ENCODE measurements at places on chromosomes 5 and 9.

- no peak for DNase-seq
Observed at GRCh38 chr5:112933651-112934365, 11.8 kb upstream of the REEP5 start.

- DNase-seq = no peak
Observed at GRCh38 chr5:63375851-63376250, 586.4 kb downstream of the HTR1A start.

- DNase-seq = no peak
Observed at GRCh38 chr9:89813482-89813881, 208.7 kb downstream of the GADD45G start.

DNA sequence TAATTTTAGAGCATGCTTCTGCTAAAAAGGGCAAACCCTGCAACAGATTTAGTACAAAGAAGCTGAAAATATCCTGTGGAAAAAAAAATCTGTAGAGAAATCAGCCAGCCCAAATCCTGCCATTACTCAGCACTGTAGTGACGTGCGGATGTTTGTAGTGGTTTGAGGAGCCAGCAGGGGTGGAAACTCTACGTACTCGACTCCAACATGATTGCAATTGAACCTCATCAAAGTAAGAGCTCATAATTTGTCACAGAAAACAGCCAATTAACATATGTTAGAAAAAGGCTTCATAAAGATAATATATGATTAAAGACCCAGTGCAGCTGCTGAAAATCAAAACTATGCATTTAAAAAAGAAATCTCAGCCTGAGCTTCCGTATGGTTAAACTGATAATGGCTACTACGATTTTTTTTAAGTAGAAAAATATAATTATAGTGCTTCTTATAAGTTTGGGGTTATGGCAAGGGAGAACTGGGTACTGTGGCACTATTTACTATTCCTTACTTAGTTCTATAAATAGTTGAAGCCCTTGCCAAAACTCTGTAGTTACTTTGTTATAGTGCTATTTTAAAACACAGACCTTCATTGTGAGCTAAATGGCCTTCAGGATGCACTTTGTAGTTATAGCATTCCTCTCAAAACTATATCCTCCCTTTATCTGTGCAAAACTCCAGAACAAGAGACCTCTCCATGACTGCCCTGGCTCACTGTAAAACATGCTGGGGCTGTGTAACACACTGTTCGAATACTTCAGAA, 49.4 kb downstream of the MEF2C start:
- no peak for DNase-seq

GRCh38 chr9:91800473-91801030, 149.5 kb downstream of the ROR2 start:
- DNase-seq = no peak

- DNase-seq = no peak
Observed at GRCh38 chr9:70852711-70853240, 268.6 kb downstream of the TRPM3 start.

GRCh38 chr5:163360656-163361055, 76.7 kb upstream of the CCNG1 start:
- no peak for DNase-seq

GRCh38 chr9:105295986-105296385, 51.5 kb downstream of the SLC44A1 start:
- DNase-seq = no peak

DNA sequence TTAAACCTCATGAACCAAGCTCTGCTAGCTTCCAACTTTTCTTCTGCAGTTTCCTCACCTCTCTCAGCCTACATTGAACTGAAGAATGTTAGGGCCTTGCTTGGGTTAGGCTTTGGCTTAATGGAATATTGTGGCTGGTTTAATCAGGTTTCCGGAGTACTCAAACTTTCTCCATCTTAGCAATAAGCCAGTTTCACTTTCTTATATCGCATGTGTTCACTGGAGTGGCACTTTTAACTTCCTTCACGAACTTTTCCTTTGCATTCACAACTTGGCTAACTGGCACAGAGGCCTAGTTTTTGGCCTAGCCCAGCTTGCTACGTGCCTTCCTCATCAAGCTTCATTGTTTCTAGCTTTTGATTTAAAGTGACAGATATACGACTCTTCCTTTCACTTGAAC, 81.0 kb upstream of the MAST4 start:
- no peak for DNase-seq

DNA sequence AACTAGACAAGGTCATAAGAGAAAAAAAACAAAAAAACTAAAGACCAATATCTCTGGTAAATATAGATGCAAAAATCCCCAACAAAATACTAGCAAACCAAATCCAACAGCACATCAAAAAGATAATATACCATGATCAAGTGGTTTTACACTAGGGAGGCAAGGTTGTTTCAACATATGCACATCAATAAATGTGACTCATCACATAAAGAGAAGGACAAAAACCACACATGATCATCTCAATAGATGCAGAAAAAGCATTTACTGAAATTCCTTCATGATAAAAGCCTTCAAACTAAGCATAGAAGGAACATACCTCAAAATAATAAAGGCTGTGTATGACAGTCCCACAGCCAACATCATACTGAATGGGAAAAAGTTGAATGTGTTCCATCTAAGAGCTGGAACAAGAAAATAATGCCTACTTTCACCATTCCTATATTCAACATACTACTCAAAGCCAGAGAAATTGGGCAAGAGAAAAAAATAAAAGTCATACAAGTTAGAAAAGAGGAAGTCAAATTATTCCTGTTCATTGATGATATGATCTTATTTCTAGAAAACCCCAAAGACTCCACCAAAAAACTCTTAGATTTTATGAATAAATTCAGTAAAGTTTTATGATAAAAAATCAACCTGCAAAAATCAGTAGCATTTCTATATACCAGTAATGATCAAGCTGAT, 72.2 kb upstream of the FAM169A start:
- no peak for DNase-seq

DNA sequence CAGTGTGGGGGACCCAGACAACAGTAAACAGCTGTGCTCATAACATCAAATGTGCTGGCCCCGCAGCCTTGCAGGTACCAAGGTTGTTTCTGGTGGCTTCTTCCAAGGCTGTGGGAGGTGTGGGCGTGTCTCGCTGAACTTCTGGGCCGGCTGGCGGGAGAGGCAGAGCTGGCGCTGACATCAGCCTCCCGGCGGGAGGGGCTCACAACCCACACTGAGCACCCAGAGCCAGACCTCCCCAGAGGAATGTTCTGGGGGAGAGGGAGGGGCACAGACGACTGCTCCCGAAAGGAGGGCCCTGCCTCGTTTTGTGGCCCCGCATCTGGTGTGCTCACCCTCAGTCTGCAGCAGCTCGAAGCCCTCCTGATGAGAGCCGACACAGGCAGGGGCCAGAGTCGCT, 6.9 kb upstream of the SLC12A7 start:
- no peak for DNase-seq

GRCh38 chr9:109117856-109118807, 1.6 kb downstream of the TMEM245 start:
- DNase-seq = peak; percentile 64

GRCh38 chr5:175715627-175716522, 58.0 kb downstream of the HRH2 start:
- DNase-seq = no peak

- DNase-seq = no peak
Observed at GRCh38 chr5:158599157-158599556, 500.6 kb downstream of the EBF1 start.

GRCh38 chr5:2263763-2264162, 381.0 kb upstream of the IRX4 start:
- DNase-seq = no peak

DNA sequence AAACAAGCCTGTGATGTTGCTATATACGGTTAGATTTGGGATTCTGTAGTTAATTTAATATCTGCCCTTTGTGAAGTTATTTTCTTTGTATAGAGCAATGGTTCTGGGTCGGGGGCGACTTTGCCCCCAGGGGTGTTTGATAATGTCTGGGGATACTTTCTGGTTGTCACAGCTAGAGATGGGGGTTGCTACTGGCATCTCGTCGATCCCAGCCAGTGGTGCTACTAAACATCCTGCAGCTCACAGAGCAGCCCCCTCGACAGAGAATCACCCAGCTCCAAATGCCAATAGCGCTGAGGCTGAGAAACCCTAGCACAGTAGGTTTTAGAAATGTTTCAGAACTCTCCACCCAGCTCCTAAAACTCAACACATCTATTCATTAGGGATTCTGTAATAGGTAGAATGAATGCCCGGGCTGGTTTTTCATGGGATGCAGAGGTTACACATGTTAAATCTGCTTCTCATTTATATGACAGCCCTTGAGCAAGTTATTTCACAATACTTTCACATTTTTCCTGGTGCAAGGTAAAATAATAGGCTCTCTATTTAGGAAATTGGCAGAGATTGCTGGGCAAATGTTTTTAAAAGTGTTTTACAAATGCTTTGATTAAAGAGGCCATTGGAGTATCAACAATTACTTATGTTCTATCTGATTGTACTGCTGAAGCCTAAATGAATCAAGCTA, 75.2 kb upstream of the CTSL start:
- DNase-seq = no peak

DNA sequence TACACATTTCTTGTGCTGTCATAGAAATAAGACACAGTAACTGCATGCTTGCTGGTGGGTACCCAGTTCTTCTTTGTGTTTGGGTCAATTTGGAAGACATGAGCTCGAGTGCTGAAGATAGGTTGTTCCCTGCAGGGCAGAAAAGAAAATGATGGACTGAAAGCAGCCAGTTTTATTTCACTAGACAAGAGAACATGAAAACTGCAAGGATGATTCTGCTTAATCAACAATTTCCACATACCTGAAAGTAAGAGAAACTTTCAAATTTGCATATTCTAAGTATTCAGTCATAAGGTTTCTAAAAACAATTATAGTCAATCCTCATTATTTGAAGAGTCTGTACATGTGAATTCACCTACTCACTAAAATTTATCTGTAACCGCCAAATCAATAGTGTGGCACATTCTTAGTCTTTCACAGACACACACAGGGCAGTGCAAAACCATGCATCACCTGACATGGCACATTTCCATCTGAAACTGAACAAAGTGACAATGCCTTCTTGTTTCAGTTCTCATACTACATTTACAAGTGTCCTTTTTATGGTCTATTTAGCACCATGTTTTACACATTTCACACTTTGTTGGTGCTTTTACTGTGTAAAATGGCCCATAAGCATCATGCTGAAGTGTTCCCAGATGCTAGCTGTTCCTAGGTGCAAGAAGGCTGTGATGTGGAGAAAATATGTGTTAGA, 56.9 kb downstream of the HOMER1 start:
- no peak for DNase-seq

DNA sequence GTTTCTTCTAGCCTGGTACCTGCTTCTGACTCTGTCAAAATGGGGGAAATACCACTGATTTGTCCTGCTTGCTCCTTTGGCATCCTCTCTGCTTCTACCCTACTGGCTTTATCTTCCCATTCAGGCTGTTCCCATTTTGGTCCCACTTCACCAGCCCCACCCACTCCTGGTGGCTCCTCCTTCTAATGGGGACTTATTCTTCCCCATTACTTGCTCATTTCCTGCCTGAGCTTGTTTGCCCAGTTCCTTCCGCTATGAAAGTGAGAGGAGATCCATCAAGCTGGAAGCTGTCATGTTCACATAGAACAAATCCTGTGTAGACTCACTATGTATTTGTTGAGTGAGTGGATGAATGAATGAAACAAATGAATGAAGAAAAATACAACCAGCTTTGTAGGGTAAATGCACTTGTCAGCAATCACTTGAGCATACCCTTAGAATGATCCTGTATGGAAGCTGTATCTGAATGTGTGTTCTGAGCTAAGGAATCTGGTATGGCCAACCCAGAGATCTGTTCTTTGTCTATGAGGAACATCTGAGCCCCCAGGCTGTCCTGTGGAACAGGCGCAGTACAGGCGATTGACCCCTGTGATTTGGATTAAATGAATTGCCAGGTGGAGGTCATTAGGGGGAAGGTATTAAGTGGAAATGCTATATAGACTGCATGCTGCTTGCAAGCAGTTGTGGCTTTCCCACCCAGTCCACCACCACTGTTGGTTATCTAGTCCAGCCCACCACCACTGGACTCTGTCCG, 89.5 kb downstream of the APBA1 start:
- no peak for DNase-seq

DNA sequence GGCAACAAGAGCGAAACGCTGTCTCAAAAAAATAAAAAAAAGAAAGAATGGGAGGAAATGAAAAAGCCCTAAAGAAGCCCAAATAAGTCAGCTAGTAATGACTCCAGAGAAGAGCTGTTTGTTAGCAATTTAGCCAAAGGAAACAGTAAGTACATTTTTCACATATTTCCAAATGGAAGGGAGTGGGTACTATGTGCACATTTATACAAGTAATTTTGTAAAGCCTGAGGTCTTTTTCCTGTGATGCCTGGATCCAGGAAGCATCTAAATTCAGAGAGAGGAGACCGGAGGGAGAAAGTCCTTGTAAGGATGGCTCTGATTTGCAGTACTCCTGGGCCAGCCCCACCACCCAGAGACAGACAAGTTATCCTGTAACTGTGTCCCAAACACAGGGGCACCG, 14.7 kb downstream of the FBP1 start:
- no peak for DNase-seq

DNA sequence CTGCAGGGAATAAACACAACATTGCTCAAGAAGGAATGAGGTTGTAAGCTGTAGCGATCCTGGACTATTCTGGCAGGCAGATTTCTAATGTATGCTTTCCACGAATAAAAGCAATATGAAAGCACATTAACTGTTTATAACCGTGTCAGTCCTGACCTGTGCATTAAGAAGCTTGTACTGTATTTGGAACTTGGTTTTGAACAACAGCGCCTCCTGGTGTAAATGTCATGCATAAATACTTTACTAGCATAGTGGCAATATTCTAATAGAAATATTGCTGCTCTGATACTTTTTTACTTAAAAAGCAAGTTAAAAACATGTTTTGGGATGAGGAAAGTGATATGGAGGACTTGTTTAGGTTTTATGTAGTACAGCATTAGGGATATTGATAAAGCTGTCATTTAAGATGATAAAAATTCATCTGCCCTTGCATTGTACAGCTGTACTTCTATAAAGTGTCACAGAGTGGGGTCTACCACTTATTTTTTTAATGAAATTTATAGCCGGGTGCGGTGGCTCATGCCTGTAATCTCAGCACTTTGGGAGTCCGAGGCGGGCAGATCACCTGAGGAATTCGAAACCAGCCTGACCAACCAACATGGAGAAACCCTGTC, 70.7 kb upstream of the GNE start:
- DNase-seq = peak; percentile 20

- peak; percentile 31 for DNase-seq
Observed at GRCh38 chr9:97895695-97896332, 26.5 kb downstream of the TRMO start.

DNA sequence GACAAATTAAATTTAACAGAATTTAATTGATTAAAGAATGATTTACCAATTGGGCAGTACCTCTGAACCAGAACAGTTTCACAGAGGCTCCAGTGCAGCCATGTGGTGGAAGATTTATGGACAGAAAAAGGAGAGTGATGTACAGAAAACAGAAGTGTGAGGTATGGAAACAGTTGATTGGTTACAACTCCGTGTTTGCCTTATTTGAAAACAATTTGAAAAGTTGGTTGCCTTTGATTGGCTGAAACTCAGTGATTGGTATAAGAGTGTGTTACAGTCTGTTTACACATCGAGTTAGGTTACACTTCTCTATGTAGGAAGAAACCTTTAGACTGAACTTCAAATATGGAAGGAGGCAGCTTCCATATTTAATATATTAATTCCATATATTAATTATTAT, 30.1 kb downstream of the KIAA1958 start:
- no peak for DNase-seq

- DNase-seq = no peak
Observed at GRCh38 chr9:134432471-134432870, 106.2 kb downstream of the RXRA start.

- DNase-seq = no peak
Observed at GRCh38 chr5:52943808-52944207, 45.3 kb upstream of the ITGA2 start.

- no peak for DNase-seq
Observed at GRCh38 chr5:6435356-6435755, 13.3 kb upstream of the UBE2QL1 start.

- peak; percentile 38 for DNase-seq
Observed at GRCh38 chr5:172443441-172444109, 10.8 kb downstream of the SH3PXD2B start.
